Upper lobe of left lung (tissue), 6 donors: ENCODE measurements at places on chromosomes 6 and 20.

GRCh38 chr6:7975764-7976146 is 65.2 kb upstream of the TXNDC5 start:
- DNase-seq = no peak

- peak; percentile 85 for DNase-seq
Observed at GRCh38 chr6:87155842-87156815, 764 bp downstream of the ZNF292 start.

GRCh38 chr20:8212286-8212685 is 80.2 kb downstream of the PLCB1 start:
- no peak for DNase-seq

- peak; percentile 19 for DNase-seq
Observed at GRCh38 chr20:62925076-62925419, 1.3 kb downstream of the DIDO1 start.

- no peak for DNase-seq
Observed at GRCh38 chr6:42704251-42704936, 18.0 kb downstream of the PRPH2 start.

DNA sequence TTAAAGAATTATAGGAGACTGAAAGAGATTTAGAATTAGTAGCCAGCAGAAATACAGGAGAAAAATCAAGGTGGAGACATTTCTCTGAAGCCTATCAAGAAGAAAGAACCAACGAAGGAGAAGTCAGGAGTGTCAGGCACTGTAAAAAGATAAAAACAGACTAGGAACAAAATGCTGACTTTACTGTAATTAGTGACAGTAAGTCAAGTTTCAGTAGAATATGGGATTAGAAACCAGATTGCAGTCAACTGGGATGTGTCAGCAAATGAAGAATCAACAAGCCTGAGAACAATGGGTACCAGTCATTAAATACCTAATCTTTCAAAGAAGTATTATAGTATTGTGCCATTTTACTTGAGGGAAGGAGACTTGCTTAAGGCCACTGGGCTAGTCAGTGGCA is 21.6 kb downstream of the CALHM6 start:
- no peak for DNase-seq

- DNase-seq = no peak
Observed at GRCh38 chr6:169592558-169592957, 109.3 kb downstream of the WDR27 start.

- no peak for DNase-seq
Observed at GRCh38 chr6:122459240-122459639, 12.4 kb downstream of the SERINC1 start.

- DNase-seq = no peak
Observed at GRCh38 chr6:56514395-56514794, 128.3 kb downstream of the DST start.

- DNase-seq = no peak
Observed at GRCh38 chr6:25312703-25313102, 33.5 kb downstream of the CARMIL1 start.

DNA sequence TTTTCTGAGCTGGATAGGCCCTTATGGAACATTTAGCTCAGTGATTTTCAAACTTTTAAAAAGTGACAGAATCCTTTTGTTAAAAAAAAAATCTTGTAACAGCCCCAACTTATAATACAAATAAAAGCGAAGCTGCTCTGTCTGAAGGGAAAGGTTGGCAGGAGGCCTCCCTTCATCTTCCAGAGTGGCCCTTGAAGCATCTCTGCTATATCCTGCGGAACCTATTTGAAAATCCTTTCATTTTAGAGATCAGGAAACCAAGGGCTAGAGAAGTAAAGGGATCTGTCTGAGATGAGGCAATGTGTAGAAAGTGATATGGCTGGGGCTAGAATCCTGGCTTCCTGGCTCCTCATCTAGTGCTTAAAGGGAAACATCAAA is 107.8 kb downstream of the UBE3D start:
- no peak for DNase-seq

- DNase-seq = no peak
Observed at GRCh38 chr20:14644306-14645097, 307.1 kb upstream of the FLRT3 start.

DNA sequence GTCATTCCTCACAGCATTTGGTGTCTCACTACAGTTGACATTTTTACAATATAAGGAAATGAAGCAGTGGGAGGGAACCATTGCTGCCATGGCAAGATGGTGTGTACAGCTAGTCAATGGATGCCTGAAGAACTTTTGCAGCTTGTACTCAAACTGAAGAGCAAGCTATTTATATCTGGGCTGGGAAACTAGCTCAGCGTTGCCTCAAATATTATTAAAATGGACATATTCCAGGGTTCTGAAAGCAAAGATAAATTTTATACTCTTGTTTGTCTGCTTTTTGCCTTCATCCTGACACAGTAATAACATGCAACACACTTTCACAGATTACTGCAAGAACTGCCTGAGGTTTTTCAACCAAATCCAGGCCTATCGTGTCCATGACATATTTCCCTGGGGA is 156.4 kb upstream of the COL21A1 start:
- DNase-seq = no peak
